ENCODE measurements at places on chromosomes 1 and 21. TPM values are rescaled to one million over a fixed set of nuclear protein-coding genes. Genes with fewer than 3 reads are reported as not detected.

DNA sequence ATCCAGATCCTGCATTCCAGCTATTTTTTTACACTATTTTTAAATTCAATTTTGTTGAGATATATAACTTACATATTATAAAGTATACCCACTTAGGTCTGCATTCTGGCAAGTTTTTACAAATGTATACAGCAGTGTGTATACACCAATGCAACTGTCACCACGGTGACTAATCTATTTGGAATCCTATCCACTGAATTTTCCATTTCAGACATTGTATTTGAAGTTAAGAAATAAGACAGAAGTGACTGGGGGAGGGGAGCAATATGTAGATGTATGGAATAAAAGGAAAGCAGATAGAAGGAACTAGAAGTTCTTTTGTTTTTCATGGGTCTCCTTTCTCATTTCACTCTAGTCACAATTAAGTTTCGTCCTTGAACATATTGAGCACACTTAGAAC lies 431.5 kb upstream of the CHRM3 start:
- no peak for DNase-seq

DNA sequence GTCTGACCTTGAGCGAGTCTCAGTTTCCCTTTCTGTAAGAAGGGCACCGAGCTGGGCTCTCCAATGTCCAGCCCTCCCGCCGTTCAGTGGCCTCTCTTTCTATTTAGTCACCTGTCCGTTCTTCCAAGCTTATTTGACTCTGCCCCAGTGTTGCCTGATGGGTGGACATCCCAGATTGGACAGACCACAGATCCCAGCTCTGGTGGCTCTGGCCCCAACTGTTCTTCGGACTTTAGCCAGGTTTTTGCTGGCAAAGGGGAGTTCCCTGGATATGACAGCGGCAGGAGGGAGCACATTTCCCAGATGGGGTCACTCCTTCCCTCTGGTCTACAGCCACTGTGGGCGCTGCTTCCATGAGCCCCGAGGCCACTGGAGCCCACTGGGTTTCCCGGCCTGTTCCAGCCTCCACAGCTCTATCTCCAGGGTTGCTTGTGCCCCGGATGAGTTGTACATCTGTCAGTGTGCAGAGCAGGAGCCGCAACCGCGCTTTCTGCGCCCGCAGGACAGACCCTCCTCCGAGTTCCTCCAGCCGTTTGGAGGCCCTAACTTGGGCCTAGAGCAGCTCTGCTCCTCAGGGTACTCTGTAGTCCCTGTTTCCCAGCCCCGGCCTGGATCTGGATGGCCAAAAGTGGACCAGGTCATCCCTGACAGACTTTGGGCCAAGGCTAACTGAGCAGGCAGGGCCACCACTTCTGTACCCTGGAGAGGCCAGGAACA lies 3.8 kb downstream of the DMBX1 start:
- DNase-seq = no peak

GRCh38 chr1:61952675-61953074 lies 210.4 kb downstream of the PATJ start:
- DNase-seq = no peak

DNA sequence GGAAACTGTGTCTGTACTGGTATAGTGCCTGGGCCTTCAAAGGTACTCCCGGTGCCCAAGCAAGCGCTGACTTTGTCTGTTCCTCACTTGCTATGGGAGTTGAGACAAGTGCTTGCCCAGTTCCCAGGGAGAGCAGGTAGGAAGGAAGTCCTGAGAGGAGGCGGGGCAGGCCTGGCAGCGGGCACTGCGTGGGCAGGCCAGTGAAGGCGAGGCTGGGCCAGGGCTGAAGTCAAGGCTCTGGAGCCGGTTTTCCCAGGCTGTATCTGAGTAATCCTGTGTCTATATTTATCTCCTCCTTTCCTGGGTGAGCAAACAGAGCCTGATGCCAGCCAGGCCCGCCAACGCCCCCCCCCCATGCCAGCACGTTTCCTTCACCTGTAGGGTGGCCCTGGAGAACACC lies 15.9 kb upstream of the EDN2 start:
- DNase-seq = no peak

GRCh38 chr21:16116069-16116468 lies 386.3 kb downstream of the USP25 start:
- no peak for DNase-seq

Gene CR1L
- 0.78 TPM for polyA plus RNA-seq

DNA sequence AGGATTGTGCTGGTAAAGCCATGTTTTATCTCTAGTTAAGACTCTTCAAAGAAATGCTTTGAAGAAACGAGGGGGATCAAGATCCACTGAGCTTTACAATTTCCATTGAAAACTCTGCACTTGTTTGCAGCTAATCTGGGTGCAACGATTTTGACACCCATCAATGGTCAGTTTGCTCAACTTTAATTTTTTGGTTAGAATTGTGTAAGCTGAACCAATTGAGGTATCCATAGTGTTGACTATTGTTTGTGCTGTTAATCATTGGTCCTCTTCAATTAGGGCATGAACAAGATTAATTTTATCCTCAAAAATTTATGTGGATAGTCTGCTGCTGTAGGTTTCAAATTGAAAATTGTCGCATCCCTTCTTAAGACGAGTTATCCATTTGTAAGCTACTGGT lies 17.7 kb upstream of the PLXNA2 start:
- DNase-seq = no peak

Gene LCE1E
- polyA plus RNA-seq = not detected

DNA sequence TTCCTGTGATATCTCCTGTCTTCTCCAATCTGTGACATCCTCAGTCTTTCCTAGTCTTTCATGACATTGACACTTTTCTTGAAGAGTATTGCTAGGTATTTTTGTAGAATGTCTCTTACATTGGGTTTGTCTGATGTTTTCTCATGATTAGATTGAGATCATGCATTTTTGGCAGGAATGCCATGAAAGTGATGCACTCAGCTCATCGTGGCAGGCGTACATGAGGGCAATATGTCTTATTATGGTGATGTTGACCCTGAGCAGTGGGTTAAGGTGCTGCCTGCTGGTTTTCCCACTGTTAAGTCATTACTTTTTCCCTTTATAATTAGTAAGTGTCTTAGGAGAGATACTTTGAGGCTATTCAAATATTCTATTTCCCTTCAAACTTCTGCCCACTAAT lies 80.2 kb upstream of the SSX2IP start:
- no peak for DNase-seq

Gene CDC20
- polyA plus RNA-seq = 36.9 TPM

Data from renal pelvis (tissue), 12 donors.